ENCODE measurements at places on chromosomes 16 and 17.

DNA sequence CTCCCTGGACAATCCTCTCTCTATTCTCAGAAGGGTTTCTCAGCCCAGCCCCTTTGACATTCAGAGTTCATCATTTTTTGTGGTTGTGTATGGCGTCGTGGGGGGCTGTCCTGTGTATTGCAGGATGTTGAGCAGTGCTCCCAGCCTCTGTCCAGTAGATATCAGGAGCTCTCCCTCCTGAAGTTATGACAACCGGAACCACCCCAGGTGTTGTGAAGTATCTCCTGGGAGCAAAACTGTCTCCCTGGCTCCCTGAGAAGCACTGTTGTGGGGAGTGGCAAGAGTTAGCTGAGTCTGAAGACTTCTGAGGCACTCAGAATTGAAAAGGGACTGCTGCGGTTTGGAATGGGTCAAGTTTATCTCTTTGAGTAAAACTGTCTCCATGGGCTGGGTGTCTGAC, 55.9 kb upstream of the MGAT5B start:
- no peaks in the 10 kb centered on the region for H3K36me3 ChIP-seq
- DNase-seq: no peak
- no peak overlapping the region for H3K4me3 ChIP-seq
- H3K27ac ChIP-seq: no peak overlapping the region

GRCh38 chr16:31711344-31711845, 162.2 kb upstream of the ZNF267 start:
- no peaks in the 10 kb centered on the region for H3K27me3 ChIP-seq
- no peaks in the 10 kb centered on the region for H3K36me3 ChIP-seq
- H3K4me1 ChIP-seq: peaks cover 9% of the 10 kb centered on the region
- no peak for DNase-seq
- H3K4me3 ChIP-seq: no peak overlapping the region
- H3K27ac ChIP-seq: no peak overlapping the region

GRCh38 chr17:67111808-67112207, 67.5 kb downstream of the CACNG1 start:
- no peak overlapping the region for H3K27ac ChIP-seq
- H3K36me3 ChIP-seq: no peaks in the 10 kb centered on the region
- H3K27me3 ChIP-seq: no peaks in the 10 kb centered on the region
- no peak for DNase-seq

DNA sequence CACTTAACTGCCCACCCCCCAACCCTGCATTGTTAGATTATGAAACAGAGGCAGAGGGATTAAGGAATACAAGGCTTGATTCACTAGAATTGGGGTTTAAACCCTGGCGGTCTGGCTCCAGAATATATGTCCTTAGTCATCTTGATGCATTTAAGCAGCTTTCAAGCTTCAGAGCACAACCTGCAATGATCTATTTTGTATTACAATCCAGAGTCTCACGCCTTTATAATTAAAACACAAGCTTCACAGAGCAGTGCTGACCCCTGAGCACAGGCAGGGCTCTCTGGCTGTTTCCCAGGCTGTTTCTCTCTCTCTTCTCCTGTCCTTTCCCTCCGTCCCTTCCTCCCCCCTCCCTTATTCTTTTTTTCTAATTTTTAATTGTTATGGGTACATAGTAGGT, 209.1 kb downstream of the SPECC1 start:
- no peaks in the 10 kb centered on the region for H3K36me3 ChIP-seq
- H3K27me3 ChIP-seq: no peaks in the 10 kb centered on the region
- no peak for DNase-seq
- H3K4me3 ChIP-seq: no peak overlapping the region
- H3K4me1 ChIP-seq: no peaks in the 10 kb centered on the region

GRCh38 chr17:6488008-6488539, 43.8 kb downstream of the PIMREG start:
- H3K27me3 ChIP-seq: no peaks in the 10 kb centered on the region
- H3K4me3 ChIP-seq: no peak overlapping the region
- DNase-seq: no peak
- no peaks in the 10 kb centered on the region for H3K4me1 ChIP-seq

GRCh38 chr17:6430769-6431168, 4.2 kb downstream of the AIPL1 start:
- peaks cover 10% of the 10 kb centered on the region for H3K4me1 ChIP-seq
- no peaks in the 10 kb centered on the region for H3K36me3 ChIP-seq
- no peak for DNase-seq
- H3K4me3 ChIP-seq: no peak overlapping the region
- H3K27me3 ChIP-seq: peaks cover 30% of the 10 kb centered on the region

Measured in left lung (tissue), 14 donors.